ENCODE measurements at places on chromosomes 7 and 10.

DNA sequence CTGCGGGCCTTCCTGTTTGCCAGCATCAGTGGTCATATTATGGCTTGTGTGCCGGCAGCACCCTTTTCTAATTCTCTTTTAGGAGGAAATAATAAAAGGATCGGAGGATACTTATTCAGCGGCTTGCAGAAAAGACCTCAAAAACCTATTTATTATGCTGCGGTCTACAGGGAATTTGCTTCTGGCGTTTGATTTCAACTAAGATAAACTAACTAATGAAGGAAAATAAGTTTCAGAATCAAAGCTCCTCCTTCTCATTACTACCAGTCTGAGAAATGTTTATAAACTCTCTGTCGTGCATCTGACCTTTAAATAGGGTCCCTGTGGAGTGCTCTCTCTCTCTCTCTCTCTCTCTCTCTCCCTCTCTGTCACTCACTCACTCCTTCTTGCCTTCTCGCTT is 335.0 kb upstream of the GLI3 start:
- no peak for DNase-seq

- no peak for DNase-seq
Observed at GRCh38 chr7:77867537-77867865, 68.9 kb downstream of the PHTF2 start.

DNA sequence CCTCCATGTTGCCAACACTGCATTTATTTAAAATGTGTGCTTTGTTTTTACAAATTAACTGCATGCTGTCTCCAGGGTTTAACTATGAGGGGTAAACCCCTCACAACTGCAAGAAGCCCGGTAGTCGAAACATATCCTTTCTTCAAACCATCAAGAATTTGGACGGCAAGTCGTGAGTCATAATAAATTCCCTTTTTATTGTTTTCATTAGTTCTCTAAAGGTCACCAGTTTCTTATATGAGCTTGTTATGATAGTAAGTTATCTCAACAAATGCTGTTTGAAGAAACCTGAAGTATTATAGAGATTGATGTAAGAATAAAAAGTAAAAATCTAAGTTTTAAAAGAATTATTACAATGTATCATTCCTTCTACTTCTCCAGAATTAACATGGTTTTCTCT is 12.2 kb upstream of the FIGNL1 start:
- no peak for DNase-seq

DNA sequence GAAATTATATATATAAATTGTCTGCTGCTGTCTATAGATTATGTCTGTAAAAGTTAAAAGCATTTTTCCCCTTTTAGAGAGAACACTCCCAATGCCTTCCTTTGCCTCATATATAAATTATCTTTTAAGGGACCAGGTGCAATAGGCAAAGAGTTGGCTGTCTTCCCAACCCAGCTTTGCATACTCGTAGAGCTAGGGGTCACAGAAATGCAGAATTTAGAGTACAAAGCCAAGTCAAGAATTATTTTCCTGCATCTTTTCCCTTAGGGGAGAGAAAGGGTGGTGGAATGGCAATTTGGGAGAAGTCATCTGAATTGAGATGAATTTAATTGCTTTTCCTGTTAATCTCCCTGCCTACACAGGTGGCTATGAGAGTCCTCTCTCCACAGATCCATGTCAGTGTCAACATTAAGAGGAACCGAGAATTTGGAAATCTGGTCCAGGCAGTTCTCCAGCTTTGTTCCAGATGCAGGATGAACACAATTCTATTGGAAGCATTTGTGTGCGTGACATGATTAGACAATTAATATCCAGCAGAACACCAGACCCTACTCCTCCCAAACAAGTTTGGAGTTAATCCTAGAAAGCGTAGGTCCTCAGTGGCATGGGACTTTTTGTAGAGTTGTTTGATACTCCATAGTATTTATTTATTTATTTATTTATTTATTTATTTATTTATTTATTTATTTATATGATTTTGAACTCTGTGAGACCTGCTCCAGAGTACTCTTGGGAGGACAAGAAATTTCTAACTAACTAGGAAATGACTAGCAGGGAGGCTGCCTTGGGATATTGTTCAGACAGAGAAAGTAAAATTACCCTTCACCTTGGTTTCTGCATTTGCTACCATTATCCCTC is 80.3 kb upstream of the SKAP2 start:
- no peak for DNase-seq

- DNase-seq, result no peak
Observed at GRCh38 chr10:30765022-30765615, 135.6 kb upstream of the LYZL2 start.

- no peak for DNase-seq
Observed at GRCh38 chr7:156752367-156753228, 112.0 kb downstream of the RNF32 start.

DNA sequence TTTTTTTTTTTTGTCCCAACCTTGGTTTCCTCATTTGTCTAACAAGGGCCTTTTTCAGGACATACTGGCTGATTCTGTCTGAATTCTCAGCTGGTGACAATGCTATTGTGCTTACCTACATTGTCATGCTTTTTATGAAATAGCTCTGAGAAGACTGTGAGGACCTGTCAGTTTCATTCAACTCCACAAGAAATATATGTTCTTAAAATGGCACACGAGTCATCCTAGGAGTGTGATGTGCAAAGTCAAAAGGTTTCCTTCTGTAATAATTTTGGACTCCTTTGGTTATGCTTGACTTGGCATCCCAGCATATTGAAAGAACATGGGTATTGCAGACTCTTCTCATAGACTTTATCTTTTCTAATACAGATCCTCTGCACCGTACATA is 316.0 kb downstream of the GFRA1 start:
- no peak for DNase-seq

DNA sequence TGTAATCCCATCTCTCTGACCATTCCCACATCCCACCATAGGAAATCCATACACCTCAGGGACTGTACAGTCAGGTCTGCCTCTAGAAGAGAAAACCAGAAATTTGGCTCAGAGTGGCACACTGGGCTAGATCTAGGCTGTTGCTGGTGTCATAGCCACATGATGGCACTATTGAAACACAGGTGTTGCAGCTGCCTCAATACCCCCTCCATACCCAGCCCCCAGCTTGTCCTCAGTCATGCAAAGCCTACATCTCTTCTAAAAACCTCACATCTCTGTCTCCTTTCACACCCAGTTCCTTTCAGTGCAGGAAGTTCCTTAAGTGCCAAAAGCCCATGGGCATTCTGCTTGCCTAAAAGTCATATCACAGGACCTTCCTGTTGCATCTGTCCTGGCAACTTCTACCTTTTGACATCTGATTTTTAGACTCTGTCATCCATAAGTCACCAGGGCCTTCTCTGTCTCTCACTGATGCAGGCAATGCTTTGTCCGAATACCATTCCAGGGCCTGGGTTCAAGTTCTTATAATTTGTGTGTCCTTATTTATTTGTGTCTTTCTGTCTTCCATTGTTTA is 27.0 kb upstream of the HIBADH start:
- no peak for DNase-seq

DNA sequence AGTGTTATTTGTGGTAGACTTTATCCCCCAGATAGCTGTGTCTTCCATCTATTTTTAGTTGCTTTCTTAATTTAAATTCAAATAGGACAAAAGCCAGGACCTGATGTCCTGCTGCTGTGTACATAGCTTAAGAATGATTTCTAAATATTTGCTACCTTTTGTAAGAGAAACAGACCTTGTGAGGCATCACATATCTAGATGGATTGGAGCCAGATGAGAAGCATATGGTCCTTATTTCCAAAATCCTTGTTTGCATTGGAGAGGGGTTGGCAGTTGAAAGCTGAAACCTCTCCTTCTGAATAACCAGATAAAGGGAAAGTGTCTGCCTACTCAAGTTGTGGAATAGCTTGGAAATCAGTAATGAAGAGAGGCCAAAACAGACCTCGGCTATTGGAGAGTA is 50.7 kb upstream of the AMPH start:
- no peak for DNase-seq

- no peak for DNase-seq
Observed at GRCh38 chr10:109071539-109071938, 851.8 kb downstream of the XPNPEP1 start.

- no peak for DNase-seq
Observed at GRCh38 chr7:118040562-118040961, 143.4 kb upstream of the LSM8 start.

- peak; percentile 32 for DNase-seq
Observed at GRCh38 chr10:87850742-87851205, 12.6 kb downstream of the KLLN start.

DNA sequence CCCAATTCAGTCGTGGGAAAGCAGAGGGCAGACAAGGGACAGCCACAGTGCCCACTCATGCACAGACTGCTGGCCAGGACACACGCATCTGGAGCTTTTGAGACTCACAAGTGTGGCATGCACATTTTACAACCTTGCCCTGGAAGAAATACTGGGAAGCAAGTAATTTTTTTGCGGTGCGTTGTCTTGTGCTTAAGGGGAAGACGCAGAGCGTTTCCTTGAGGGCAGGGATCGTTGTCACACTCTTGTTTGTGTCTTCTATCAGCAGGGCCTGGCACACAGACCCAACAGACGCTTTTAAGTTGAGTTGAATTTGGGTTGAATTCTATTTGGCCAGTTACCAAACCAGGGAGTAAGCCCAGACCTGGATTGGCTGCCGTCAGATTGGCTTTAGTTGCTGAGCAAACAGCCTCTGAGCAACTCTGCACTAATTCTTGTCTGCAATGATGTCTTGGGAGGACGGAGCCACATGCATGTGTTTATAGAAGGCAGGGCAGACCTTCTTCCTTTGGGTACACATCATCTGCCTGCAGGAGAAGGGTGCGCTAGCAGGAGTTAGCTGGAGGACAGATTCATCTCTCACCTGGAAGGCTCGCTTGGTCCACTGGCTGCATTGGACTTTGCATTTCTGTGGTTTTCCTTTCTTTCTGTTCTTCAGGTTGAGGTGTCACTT is 38.4 kb downstream of the IL2RA start:
- no peak for DNase-seq

GRCh38 chr7:131605280-131605878 is 49.0 kb upstream of the PODXL start:
- DNase-seq, result no peak

GRCh38 chr10:118873091-118873737 is 118.4 kb upstream of the CACUL1 start:
- no peak for DNase-seq

DNA sequence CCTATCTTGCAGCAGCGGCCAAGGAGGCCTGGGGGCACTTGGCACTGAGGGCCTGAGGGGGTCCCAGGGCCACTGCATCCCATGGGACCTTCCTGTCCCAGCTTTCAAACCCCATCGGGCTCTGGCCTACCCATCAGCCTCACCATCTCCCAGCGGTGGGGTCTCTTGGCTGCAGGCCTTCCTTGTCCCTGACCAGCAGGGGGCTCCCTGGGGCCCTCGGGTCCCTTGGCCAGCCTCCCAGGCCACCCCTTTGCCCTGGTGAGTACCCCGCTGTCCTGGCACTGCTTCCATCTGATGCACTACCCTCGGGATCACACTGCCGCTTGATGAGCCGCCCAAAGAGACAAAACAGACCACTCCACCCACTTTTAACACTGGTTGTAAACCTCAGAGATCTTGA is 43.5 kb downstream of the YKT6 start:
- peak; percentile 46 for DNase-seq

- DNase-seq, result no peak
Observed at GRCh38 chr10:73493781-73494180, 2.0 kb downstream of the PPP3CB start.

GRCh38 chr10:113576852-113577251 is 24.0 kb downstream of the HABP2 start:
- no peak for DNase-seq

DNA sequence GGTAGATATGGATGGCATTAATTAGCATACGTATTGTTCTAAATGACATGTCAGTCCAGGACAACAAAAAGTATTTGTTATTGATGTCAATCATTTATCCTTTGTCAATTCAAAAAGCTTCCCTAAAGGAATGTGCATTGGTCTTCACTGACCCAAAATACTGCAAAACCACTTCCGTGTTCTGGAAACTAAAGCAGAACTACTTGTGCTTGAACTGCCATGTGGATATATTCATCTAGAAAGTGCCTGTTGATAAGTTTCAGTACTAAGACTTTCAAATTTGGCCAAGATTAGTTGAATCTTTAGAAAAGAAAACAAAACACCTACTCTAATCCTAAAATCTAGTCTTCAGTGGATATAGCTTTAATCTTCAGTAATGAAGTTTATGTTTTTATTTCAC is 242.1 kb upstream of the PPP1R3A start:
- no peak for DNase-seq

- no peak for DNase-seq
Observed at GRCh38 chr7:17599733-17600339, 301.4 kb downstream of the AHR start.

DNA sequence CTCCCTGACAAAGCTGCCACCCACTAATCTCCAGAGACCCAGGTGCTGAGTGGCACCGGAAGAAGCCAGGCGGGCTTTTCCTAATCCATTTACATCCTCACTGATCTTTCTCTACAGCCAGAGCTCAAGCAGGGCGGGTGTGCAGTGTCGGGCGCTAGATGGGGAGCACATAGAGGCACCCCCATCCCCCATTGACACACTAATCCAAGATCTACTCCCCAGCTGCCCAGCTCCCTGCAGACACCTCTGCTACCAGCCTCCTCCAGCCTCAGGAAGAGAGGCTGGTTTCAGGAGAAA is 22.2 kb downstream of the FRMPD2 start:
- DNase-seq, result no peak

All from stimulated activated CD4-positive, alpha-beta T cell treated with anti-CD3 and anti-CD28 coated beads, Interleukin-4, amount 100 ng/mL, for 1 hour (primary cell).